Caco-2 (cell line): ENCODE measurements at places on chromosomes 2 and 18. TPM values are rescaled to one million over a fixed set of nuclear protein-coding genes. Genes with fewer than 3 reads are reported as not detected.

ALPP gene
- 4.9 and 5.8 TPM in 2 replicates for total RNA-seq

- H3K36me3 ChIP-seq, result no peaks in the 10 kb centered on the region
- H3K4me3 ChIP-seq, result no peak overlapping the region
- DNase-seq, result no peak
- H3K27me3 ChIP-seq, result no peaks in the 10 kb centered on the region
These were observed 334.6 kb upstream of the MGAT5 start for GRCh38 chr2:133919285-133919684.

DNA sequence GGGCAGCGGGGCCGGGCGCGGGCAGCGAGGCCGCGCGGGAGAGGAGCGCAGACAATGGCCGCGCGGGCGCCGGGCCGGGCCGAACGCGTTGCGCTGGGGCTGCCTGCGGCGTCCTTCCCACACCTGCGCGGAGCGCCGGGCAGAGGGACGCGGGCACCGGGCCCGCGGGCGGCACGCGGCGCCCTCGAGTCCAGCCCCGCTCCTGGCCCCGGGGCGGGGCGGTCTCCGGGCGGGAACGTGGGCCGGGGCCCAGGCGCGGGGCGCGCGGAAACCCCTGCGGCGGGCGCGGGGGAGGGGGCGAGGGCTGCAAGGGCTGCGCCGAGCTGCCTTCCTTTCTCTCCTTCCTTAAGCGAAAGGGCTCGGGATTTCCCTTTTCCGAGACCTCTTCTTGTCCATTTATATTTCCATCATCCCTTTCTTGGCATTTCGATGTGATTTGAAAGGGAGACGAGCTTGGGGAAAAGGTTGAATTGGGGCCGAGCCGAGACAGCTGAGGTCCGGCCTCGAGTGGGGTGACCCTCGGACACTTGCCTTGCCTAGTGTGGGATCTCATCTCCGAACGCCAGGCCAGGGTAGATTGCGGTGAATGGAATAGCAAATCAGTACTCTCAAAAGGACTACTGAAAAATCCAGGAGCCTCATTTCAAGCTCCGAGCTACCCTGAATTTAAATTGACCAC, 676 bp downstream of the KLHL23 start:
- DNase-seq, result peak; percentile 64
- H3K36me3 ChIP-seq, result no peaks in the 10 kb centered on the region; the same call in 1 of the 2 replicates
- H3K4me1 ChIP-seq, result peaks cover 8% of the 10 kb centered on the region; the same call in 1 of the 2 replicates
- H3K27ac ChIP-seq, result peak overlapping the region; percentile 88
- H3K27me3 ChIP-seq, result no peaks in the 10 kb centered on the region

DNA sequence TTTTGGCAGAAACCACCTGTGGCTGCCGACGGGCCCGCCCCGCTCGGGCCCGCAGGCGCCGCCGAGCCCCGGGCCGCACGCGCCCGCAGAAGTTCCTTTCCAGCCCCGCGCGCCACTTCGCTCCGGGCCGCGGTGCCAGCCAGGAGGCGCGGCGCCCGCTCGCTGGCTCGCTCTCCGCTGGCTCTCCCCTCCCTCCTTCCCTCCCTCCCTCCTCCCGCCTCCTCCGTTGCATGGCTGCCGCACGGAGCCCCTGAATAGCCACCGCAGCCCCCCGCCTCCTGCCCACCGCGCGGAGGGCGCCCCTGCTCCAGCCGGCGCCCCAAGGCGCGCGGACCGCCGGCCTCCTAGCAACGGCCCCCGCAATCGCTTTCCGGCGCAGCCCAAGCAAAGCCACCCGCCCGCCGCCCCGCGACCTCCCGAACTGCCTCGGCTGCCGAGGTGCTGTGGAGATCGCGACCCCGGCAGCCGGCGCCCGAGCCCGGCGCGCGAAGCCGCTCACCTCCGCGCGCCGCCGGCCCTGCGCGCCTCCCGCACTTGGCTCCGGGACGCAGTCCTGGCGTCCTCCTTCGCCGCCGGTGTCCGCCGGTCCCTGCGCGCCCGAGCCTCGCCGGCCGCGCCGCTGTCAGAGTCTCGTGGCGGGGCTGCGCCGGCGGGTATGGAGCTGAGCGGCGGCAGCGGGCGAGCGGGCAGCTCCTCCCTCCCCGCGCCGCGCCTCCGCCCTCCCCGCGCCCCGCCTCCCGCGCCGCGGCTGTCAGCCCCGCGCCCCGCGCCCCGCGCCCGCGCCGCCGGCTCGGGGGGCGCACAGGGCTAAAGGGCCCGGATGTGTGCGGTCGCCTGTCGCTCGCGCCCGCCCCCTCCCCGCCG, at the start of gene ZBTB7C:
ZBTB7C (minus strand) TSS at position 657 of the 864 bp plus-strand sequence.
- H3K27me3 ChIP-seq, result 0 out of 2 replicates have a peak, but pooled peaks cover 2% of the 10 kb centered on the region
- no peak within 1 kb of the TSS for H3K27ac ChIP-seq
- H3K36me3 ChIP-seq, result no peaks in the 10 kb centered on the region
